Neural cell (in vitro differentiated cells): ENCODE measurements at places on chromosomes 7 and 10. TPM values are rescaled to one million over a fixed set of nuclear protein-coding genes. Genes with fewer than 3 reads are reported as not detected.

Gene CRHR2
- polyA plus RNA-seq = 0.15 and 0.42 TPM in 2 replicates

Gene CTTNBP2
- 35.2 and 53.5 TPM in 2 replicates for polyA plus RNA-seq

Gene KIAA1549
- 14.1 and 14.8 TPM in 2 replicates for polyA plus RNA-seq

Gene SPAM1
- polyA plus RNA-seq = not detected in 2 replicates

Gene STK31
- 0.76 and 1.4 TPM in 2 replicates for polyA plus RNA-seq

Gene UPK3B
- 0.88 TPM in 1 of 2 replicates, not detected in the other for polyA plus RNA-seq

Gene ABHD11
- polyA plus RNA-seq = 12.8 and 26.0 TPM in 2 replicates

Gene ECHDC3
- polyA plus RNA-seq = 0.64 TPM in 1 of 2 replicates, not detected in the other

Gene CDHR1
- 1.9 and 3.3 TPM in 2 replicates for polyA plus RNA-seq

Gene FLNC
- 0.36 and 0.60 TPM in 2 replicates for polyA plus RNA-seq

Gene ITPRID1
- not detected in 2 replicates for polyA plus RNA-seq

Gene SLC13A1
- not detected in 2 replicates for polyA plus RNA-seq

Gene CTAGE6
- polyA plus RNA-seq = not detected in 2 replicates

Gene NUPR2
- polyA plus RNA-seq = not detected in 2 replicates

Gene GRID2IP
- 0.32 TPM in 1 of 2 replicates, not detected in the other for polyA plus RNA-seq

Gene COL17A1
- polyA plus RNA-seq = not detected in 2 replicates

Gene SEMA3A
- 20.7 and 22.8 TPM in 2 replicates for polyA plus RNA-seq

Gene HECW1
- 11.7 and 13.8 TPM in 2 replicates for polyA plus RNA-seq

Gene SPDYE11
- polyA plus RNA-seq = 0.48 and 0.87 TPM in 2 replicates

Gene ADIRF
- polyA plus RNA-seq = not detected in 2 replicates

Gene GPC2
- 506 and 594 TPM in 2 replicates for polyA plus RNA-seq

Gene NUDT13
- polyA plus RNA-seq = 1.8 and 3.2 TPM in 2 replicates

Gene MLXIPL
- polyA plus RNA-seq = 1.8 TPM in 1 of 2 replicates, not detected in the other

Gene AGR2
- not detected in 2 replicates for polyA plus RNA-seq

Gene SORCS3
- 9.8 and 14.4 TPM in 2 replicates for polyA plus RNA-seq

Gene FBXL13
- polyA plus RNA-seq = 0.57 and 1.7 TPM in 2 replicates

Gene ZNF775
- polyA plus RNA-seq = 16.8 and 24.9 TPM in 2 replicates
